Neural cell (in vitro differentiated cells): ENCODE measurements at places on chromosomes 7 and 10. TPM values are rescaled to one million over a fixed set of nuclear protein-coding genes. Genes with fewer than 3 reads are reported as not detected.

Gene CLCN1
- polyA plus RNA-seq: 0.20 TPM in 1 of 2 replicates, not detected in the other

Gene GIMAP5
- polyA plus RNA-seq: not detected in 2 replicates

Gene TFEC
- polyA plus RNA-seq: not detected in 2 replicates

Gene TMEM120A
- 39.1 and 50.4 TPM in 2 replicates for polyA plus RNA-seq

Gene PTF1A
- polyA plus RNA-seq: not detected in 2 replicates

Gene AMPH
- polyA plus RNA-seq: 33.7 and 34.7 TPM in 2 replicates

Gene UCMA
- polyA plus RNA-seq: not detected in 2 replicates

Gene TRIM24
- 47.1 and 48.6 TPM in 2 replicates for polyA plus RNA-seq
